Activated effector memory CD4-positive, alpha-beta T cell treated with anti-CD3 and anti-CD28 coated beads, Interleukin-2, amount 50 U/mL, for 16 hours (primary cell): ENCODE measurements at places on chromosomes 5 and 9.
A peak's percentile ranks its signal among the peaks of the same experiment; 100 is the strongest.

- no peak for DNase-seq
These were observed 1.1 kb upstream of the LPAR1 start for GRCh38 chr9:111039231-111039906.

DNA sequence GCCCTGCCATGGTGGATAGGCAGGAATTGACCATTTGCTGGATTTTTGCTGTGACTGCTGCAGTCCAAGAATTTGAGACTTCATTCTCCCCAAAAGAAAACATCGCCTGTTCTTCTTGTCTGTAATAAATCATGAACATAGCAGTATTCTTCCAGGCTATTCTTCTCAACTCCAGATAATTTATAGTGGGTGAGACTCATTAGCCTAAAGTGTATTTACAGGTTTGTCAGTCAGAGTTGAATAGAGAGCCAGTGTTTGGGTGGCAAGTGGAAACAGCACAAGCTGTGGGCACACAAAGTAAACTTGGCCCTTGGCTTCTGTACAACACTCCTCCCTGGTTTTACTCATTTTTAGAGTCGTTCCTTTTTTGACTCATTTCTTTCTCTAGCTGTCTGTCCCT, 128.2 kb upstream of the VCAN start:
- no peak for DNase-seq

DNA sequence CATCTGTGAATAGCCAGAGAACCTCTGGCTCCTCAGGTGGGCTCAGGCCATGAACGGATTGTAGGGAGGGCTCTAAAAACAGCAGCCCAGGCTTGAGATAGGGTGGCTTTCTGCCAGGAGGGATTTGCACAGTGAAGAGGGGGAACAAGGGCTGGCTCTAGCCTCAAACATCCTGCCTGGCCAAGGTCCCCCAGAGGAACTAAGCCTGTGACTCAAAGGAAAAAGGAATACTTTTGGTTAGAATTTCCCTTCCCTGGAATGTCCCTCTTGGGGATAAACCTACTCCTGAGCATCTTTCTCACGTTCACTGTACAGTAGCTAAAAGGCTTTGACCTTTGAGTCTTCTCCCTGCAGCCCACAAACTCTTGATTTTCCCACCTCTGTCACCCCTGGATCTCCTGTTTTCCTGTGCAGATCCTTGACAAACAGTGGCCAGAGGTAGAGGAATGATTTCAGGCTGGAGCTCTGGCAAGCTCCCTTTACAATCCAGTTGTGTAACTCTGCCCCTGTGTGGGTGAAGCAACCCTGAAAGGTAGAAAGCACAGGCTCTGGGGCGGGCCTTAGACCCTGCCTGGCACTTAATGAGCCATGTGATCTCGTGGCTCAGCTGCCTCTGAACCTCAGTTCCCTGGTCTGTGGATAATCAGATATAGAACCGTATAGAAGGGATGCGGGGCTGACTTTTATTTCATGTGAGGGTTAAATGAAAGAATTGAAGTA, 17.4 kb downstream of the SEC61B start:
- no peak for DNase-seq

- no peak for DNase-seq
These were observed 11.7 kb upstream of the SNCAIP start for GRCh38 chr5:122300374-122300773.

GRCh38 chr9:74609671-74610405, 112.7 kb downstream of the RORB start:
- no peak for DNase-seq

DNA sequence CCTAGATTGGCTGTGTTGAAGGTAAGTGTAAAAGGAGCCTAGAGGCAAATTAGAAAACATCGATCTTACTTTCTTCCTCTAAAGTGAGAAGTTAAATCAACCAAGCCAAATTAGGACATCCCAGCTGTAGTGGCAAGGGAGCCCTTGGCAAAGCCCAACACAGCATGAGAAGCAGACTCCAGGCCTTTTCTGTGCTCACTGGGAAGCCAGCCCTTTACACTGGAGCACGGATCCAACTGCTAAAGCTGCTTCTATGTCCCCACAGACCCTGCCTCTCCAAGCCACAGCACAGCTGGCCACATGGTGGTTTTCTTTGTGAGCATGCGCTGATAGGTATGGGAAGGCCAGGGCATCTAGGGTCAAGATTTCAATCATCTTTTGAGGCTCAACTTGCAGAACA, 94.1 kb downstream of the APBA1 start:
- DNase-seq = no peak

DNA sequence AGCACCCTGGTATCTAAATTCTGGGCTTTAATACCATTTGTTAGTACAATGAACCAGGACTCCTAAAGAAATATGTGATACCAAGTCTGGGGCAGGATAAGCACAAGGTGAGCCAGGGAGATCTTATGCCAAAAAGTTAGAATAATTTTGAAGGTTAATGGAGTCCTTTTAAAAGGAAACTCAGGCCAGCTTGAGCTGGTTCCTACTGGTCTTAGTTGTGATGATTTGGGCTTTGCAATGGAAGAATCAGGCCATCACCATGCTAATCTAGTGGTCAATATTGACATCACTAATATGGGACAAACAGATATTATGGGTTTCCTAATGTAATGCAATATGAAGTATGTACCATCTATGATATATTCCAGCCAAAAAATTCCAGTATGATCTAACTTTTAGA, 7.5 kb upstream of the SPATA9 start:
- DNase-seq = no peak

DNA sequence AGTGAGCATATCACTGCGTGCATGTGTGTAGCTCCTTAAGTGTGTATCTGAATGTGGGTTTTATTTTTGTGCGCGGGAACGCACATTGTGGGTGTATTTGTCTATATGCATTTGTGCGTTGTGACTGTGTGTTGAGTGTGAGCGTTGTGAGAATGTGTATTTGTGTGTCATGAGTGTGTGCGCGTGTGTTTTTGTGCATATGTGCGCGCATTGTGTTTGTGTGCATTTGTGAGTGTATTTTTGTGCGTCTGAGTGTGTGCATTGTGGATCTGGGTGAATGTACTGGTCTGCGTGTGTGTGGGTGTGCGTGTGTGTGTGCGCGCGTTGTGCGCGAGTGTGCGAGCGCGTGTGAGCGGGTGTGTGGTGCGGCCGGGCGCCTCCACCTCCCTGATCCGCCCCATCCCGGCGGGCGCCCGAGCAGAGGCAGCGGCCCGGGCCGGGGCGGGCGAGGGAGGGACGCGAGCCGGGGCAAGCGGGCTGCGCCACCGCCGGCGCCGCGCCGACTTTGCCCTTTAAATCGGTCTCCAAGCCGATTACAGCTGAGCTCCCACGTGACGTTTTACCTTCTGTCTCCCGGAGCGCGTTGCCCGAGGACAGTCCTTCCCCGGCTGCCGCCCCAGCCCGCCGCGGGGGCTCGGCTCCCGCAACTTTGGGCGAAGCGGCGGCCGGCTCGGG, at the start of gene RASGRF2:
Gene RASGRF2 (plus strand): TSS at position 596 of the 675 bp plus-strand sequence. CDS start 376 bp downstream, outside the sequence.
- DNase-seq = peak; percentile 81

DNA sequence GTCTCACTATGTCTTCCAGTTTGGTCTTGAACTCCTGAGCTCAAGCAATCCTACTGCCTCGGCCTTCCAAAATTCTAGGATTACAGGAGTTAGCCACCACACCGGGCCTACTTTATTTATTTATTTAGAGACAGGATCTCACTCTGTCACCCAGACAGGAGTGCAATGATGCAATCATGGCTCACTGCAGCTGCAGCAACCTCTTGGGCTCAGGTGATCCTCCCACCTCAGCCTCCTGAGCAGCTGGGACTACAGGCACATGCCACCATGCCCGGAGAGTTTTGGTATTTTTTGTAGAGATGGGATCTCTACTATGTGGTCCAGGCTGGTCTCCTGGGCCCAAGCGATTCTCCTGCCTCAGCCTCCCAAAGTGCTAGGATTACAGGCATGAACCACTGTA, 32.8 kb downstream of the PHAX start:
- DNase-seq = no peak

DNA sequence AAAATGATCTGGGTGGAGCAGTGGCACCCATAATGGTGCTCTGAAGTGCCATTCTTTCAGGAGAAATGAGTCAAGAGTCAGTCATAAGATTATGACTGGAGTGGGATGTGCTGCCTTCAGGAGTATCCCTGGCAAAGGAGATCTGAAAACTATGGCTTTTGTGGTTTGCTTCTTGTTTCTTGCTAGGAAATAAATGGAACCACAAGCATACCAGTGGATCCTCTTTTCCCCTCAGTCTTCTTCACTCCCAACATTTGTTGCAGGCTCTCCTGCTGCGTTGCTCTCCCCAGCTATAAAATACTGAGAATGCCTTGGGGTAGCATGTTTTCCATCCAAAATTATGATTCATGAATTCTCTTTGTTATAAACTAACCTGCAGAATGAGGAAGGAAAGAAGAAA, 199.1 kb downstream of the NNT start:
- no peak for DNase-seq

- no peak for DNase-seq
These were observed 24.0 kb upstream of the CDKN2B start for GRCh38 chr9:22033012-22033630.
